AG04450 (cell line): ENCODE measurements at places on chromosomes 12 and 14. TPM values are rescaled to one million over a fixed set of nuclear protein-coding genes. Genes with fewer than 3 reads are reported as not detected.

Gene MAP1LC3B2
- 3.1 and 3.8 TPM in 2 replicates for polyA plus RNA-seq

Gene CLEC4D
- not detected in 2 replicates for polyA plus RNA-seq

Gene ASIC1
- 9.9 and 10.2 TPM in 2 replicates for polyA plus RNA-seq

Gene MYF6
- polyA plus RNA-seq: not detected in 2 replicates

Gene LGR5
- polyA plus RNA-seq: not detected in 2 replicates

Gene RTL1
- not detected in 2 replicates for polyA plus RNA-seq

Gene PZP
- not detected in 2 replicates for polyA plus RNA-seq

Gene BMP4
- 20.8 and 25.4 TPM in 2 replicates for polyA plus RNA-seq

Gene TOX4
- 93.7 and 94.6 TPM in 2 replicates for polyA plus RNA-seq

- no peak for DNase-seq
These were observed 18.7 kb downstream of the DUSP16 start for GRCh38 chr12:12543959-12544358.

DNA sequence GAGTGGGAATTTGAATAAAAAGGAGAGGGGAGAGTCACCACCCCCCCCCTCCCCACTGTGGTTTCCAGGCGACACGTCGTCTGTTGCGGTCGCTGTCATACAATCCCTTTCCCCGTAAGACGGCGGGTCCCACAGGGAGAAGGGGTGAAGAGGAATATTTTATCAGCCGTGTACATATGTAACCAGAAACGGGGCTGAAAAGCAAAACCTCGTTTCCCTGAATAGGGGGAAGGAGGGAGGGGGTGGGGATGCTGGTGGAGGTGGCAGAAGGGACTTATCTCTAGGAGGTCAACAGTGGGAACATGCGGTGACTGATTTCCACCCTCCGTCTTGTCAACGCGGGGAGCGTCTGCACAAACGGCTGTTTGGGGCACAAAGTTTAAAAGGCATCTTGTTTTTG is 171.4 kb downstream of the RBM19 start:
- DNase-seq: no peak

GRCh38 chr12:48774516-48774915 is 14.4 kb downstream of the ADCY6 start:
- DNase-seq: no peak

GRCh38 chr14:24095271-24096068 is 1.4 kb downstream of the PCK2 start:
- no peak for DNase-seq

DNA sequence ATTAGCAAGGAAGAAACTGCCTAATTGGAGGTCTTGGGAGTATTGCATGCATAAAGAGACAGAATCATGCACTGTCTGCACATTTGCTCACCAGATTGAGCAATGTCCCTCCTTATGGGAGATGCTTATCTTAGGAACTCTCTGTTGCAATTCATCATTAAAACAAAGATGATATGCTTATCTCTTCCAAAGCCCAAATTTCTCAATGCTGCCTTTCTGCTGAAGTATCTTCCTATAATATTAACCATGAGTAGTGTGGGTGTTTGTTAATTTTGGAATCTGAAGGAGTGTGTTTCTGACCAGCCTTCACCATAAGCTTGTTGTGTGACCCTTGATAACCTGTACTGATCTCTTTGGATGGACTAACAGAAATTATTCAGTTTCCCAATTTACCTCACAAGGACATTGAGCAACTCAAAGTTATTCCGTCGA is 1257.6 kb upstream of the FLRT2 start:
- DNase-seq: no peak

DNA sequence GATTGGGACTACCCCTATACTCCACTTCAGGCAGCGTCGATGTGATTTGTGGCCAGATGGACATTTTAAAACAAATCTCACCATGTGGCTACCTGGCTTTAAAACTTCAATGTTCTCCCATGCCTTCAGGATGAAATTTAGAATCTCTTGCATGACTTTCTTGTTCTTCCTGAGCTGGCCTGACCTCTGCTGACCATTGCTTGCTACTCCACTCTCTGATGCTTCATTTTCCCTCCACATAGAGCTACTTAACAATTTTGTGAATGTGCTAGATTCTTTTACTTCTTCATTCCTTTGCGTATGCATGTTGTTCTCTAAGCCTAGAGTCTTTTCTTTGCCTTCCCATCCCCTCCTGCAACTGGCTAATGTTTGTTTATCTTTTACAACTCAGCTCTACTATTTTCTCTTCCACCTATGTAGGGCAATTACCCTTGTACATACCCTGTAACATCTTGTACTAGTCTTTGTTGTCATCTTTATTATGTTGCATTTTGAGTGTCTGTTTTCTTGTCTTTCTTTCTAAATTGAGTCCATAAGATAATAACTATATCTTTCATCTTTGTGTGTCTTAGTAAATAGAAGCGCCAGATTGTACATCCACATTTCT is 41.2 kb downstream of the YLPM1 start:
- DNase-seq: peak; percentile 43

DNA sequence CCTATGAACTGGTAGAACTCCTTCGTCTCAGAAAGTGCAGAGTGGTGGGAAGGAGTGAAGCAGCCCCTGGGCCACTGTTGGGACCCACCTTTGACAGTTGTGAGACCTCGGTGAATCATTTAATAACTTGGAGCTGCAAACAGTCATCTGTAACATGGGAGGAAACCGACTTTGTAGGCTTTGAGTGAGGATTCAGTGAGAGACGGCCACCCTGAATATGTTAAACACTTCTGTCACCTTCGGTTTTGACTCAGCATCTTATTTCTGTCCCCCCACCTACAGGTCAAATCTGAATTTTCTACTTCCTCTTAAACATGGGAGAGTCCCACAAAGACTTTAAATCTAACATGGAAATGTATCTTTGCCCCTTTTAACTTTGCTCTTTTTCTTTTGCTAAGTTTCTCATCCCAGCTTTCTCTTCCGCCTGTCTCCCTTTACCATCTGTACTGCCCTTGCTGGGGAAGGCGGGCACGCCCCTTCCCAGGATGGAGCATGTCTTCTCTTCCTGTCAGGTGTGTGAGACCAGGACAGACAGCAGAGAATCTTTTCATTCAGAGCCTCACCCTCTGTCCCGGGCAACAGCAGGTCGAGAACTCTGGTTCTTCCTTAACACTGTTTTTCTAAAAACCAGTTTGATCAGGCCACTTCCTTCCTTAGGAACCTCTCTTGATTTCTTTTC is 37.1 kb downstream of the ZC3H14 start:
- no peak for DNase-seq

GRCh38 chr12:41205070-41205709 is 17.1 kb downstream of the PDZRN4 start:
- DNase-seq: no peak

- DNase-seq: no peak
These were observed 406.5 kb downstream of the ADAMTS20 start for GRCh38 chr12:43145481-43145880.

GRCh38 chr12:18368594-18368993 is 107.3 kb downstream of the PIK3C2G start:
- no peak for DNase-seq

DNA sequence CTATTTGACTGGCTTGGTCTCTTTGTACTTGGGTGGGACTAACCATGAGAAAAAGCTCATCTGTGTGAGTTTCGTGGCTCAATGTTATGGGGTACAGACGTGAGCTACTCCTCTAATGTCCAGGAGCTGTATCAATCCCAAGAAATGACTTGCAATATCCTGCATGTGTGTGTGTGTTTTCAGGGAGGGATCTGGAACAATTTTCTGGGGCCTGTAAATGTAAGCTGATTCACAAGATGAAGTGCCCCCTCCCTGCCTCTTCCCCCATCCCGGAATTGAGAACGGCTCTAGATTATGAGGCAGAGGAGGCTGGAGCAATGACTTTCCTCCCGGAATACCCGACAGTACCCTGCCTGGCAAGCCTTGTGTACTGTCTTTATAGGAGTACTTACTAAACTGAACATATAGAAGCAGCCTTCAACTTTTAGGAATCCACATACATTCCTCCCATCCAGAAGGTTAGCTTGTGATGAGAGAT is 53.9 kb downstream of the TMX1 start:
- no peak for DNase-seq

- DNase-seq: no peak
These were observed 57.1 kb downstream of the ERC1 start for GRCh38 chr12:1047898-1048660.

GRCh38 chr12:49089821-49090773 is 4.5 kb downstream of the DHH start:
- no peak for DNase-seq

DNA sequence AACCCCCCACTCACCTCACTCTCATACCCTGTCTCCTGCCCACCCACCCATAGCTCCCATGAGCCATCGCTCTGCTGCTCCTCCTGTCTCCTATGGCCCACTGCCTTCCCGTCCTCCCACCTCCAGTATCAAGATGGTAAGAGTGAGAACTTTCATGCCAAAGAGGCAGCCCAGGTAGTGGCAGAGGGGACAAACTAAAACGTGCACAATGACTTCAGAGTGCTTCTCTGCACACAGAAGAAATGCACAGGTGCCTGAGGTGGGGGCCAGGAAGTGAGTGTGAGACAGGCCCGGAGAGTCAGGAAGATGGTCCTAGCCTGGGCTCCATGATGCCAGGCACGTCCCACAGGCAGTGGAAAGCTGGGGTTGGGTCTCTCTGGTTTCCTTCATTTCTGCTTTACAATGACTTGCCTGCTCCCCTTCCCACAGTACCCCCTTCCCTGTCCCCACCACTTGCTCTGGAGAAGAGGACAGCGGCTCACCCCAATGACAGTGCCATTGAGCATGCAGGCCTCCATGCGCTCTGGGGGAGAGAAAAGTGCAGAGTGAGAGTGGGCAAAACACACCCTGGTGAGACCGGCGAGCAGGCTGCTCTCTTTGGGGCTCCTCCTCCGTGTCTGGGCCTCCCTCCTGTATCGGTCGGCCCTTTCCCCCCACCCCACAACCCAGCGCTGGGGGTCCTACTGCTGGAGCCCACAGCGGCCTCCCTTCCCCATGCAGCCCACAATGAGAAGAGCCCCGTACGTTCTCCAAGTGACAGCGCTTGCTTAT is 22.8 kb upstream of the ANO2 start:
- no peak for DNase-seq

GRCh38 chr12:131266591-131267467 is 313.1 kb downstream of the ADGRD1 start:
- DNase-seq: no peak

GRCh38 chr14:37375566-37375965 is 177.8 kb downstream of the MIPOL1 start:
- DNase-seq: no peak

DNA sequence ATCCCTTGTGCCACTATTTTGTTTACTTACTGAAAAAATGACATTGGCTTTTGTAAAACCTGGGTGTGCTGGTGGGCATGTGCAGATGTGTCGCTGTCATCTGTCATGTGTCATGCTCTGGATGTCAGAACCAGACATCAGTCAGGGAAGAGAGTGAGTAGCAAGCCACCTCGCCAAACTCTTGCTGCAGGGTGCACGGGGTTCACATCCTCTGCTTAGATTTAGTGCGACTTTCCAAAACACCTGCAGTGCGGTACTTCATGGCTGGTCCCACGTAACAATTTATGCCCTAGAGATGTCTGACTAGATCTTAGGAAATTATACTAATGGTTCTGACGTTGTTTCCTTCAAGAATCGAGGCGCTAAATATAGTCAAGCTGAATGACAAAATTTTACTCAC is 106.7 kb downstream of the CRADD start:
- DNase-seq: no peak

DNA sequence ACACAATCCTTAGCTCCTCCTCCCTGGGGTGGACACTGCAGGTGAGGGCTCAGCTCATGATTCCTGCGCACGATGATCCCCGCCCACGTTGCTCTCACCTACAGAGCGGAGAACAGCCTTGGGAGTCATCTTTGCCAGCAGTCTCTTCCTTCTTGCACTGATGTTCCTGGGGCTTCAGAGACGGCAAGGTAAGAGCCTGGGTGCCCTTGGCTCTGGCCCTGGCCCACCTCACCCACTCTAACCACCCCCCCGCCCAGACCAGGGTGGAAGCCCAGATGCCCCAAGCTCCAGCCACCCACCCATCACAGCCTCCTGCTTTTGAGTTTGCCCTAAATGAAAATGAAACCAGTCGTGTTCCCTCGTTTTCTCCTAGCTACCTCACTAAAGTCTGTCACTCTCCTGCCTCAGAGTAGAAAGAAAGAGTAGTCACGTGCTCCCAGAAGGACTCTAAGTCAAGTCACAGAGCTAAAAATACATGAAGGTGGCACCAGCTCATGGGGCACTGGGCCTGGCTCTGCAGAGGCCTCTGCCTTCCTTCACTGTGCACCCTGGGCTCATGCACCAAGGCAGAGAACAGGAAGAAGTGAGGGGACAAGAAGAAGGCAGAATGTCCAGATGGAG is 9.0 kb downstream of the TAPBPL start:
- no peak for DNase-seq

DNA sequence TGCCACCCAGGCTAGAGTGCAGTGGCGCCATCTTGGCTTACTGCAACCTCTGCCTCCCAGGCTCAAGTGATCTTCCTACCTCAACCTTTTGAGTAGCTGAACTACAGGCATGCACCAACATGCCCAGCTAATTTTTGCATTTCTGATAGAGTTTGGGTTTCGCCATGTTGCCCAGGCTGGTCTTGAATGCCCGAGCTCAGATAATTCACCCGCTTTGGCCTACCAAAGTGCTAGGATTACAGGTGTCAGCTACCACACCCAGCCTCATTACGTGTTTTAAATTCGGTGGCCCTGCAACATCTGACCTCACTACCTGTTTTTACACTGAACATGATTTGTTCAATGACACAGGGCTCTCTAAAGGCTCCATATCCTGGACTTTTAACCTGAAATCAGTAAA is 22.9 kb upstream of the RDH16 start:
- DNase-seq: no peak

DNA sequence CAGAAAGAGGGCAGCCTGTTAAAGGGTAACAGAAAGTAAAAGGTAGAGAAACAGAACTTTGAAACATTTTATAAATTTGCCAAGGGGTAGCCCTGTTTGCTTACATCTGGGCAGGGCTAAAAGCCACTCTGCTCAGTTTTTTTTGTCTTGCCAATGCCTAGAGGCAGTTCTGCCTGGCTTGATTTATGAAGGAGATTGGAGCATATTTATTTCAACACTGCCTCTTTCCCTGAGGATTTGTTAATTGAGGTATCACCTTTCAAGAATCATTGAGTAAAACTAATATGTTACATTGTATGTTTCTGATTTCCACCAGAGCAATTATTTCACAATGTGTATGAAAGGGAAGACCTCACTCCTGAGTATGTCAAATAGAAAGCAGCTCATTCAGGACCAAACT is 160.8 kb downstream of the GXYLT1 start:
- DNase-seq: no peak

DNA sequence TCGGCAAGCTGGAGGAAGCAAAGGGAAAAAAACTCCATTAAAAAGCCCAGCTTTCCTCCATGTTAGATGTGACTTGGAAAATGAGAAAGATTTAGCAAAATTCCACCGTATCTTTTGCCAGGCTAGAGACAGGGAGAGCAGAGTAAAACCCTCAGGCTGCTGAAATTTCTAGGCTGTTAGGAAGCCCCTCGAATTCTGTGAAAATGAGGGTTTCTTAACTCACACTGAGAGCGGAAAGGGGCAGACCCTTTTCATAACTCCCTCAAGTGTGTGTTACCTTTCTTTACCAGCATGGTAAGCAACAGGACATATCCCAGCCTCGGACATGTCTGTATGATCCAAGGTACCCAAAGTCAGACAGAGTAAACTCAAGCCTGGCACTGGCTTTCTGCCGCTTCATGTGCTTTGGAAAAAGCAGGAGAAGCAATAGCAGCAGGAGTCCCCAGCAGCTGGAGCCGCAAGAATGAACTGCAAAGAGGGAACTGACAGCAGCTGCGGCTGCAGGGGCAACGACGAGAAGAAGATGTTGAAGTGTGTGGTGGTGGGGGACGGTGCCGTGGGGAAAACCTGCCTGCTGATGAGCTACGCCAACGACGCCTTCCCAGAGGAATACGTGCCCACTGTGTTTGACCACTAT is at the start of gene RHOJ:
TSS of gene RHOJ (plus strand) at position 37 of the 637 bp plus-strand sequence. CDS start at position 464, 427 bp downstream.
- DNase-seq: no peak
